D721Med (cell line): ENCODE measurements at places on chromosomes 4 and X.

- DNase-seq: no peak
Observed at GRCh38 chr4:103786014-103786413, 66.2 kb upstream of the TACR3 start.

DNA sequence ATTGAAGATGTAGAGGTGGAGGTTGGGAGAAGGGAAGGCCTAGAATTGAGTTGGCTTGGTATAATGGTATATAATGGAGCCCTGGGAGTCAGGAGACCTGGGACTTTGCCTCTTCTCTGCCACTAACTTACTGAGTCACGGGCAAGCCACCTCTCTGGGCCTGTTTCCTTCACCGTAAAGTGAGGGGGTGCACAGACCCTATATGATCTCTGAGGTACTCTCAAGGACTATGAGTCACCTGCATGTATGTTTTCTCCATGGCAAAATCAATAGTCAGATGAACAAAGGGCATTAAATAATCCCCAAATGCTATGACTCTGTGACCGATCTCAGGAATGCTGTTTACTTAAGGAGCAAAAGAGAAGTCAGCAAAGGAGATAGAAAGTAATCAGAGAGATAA, 5.1 kb downstream of the P2RY4 start:
- DNase-seq: no peak

DNA sequence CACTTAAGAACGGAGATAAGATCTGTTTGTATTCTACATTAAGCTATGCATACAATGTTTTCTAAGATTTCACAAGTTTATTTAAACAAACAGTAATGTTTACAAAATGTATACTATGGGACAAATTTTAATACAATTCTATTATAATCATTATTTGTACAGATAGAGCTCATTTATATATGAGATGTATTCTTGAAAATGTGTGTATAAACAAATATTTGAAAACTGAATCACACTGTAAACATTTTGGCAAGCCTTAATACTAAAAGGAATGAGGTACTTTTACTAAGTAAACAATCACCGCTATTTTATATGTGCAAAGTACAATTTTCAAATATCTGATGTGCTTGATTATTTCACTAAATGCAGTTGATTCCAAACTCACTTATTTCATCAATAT, 119.2 kb upstream of the MAB21L2 start:
- DNase-seq: no peak

GRCh38 chrX:120365320-120365719, 3.4 kb downstream of the ATP1B4 start:
- DNase-seq: no peak

GRCh38 chr4:124018383-124019317, 622.1 kb downstream of the SPRY1 start:
- DNase-seq: no peak

- no peak for DNase-seq
Observed at GRCh38 chr4:40976343-40976742, 226.6 kb downstream of the NSUN7 start.

- no peak for DNase-seq
Observed at GRCh38 chrX:74248889-74249288, 55.1 kb upstream of the ZCCHC13 start.

DNA sequence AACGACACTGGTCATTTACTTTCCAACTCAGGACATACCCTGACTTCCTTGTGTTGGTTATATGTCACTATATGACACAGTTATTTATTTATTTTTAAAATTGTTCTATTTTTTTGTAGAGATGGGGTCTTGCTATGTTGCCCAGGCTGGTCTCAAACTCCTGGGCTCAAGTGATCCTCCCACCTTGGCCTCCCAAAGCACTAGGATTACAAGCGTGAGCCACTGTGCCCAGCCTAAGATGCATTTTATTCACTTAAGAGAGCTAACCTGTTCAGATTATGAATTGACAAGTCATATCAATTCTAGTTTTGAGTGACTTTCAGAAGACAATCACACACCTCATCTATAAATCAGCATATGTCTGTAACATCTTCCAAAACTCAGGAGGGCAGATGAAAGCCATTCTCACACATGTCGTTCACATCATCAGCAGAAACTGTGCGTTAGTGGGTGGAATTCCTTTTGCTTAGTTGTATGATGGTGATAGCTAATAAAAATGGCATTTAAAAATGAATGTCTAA, 9.4 kb upstream of the RHOH start:
- DNase-seq: no peak

- DNase-seq: no peak
Observed at GRCh38 chrX:151702741-151703340, 7.6 kb downstream of the PRRG3 start.

- no peak for DNase-seq
Observed at GRCh38 chrX:1657367-1658070, 42.7 kb downstream of the ASMT start.

DNA sequence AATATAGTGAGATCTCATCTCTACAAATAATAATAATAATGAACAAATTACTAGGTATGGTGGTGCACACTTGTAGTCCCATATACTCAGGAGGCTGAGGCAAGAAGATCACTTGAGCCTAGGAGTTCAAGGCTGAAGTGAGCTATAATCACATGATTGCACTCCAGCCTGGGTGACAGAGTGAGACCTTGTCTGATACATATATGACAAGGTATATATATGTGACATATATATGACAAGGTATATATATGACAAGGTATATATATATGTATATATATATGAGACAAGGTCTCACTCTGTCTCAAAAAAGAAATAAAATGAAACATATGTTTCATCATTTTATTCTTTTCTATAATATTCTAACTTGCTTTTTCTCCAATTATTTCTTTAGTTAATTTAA, 278.1 kb upstream of the TET2 start:
- DNase-seq: no peak

DNA sequence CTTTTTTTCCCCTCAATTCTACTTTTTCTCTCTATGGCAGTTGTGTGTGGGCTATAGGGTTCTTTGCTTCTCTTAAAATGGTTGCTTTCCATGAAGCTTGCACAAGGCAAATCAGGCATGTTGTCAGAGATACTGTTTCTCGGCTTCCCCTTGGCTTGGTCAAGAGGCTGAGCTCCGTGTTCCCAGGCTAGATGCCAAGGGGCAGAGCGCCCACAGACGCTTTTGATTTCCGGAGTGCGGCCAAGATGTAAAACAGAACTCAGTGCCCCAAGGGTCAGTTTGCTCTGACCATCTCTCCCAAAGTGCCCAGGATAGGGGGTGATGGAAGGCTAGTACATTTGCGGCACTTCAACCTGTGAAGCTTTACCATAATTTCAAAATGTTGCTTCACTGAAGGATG, 64.2 kb upstream of the DIPK2B start:
- DNase-seq: no peak

- no peak for DNase-seq
Observed at GRCh38 chr4:12724510-12724909, 759.6 kb downstream of the RAB28 start.

- DNase-seq: no peak
Observed at GRCh38 chr4:2393353-2394270, 24.8 kb downstream of the ZFYVE28 start.

- DNase-seq: no peak
Observed at GRCh38 chr4:110020646-110021443, 108.2 kb downstream of the EGF start.

DNA sequence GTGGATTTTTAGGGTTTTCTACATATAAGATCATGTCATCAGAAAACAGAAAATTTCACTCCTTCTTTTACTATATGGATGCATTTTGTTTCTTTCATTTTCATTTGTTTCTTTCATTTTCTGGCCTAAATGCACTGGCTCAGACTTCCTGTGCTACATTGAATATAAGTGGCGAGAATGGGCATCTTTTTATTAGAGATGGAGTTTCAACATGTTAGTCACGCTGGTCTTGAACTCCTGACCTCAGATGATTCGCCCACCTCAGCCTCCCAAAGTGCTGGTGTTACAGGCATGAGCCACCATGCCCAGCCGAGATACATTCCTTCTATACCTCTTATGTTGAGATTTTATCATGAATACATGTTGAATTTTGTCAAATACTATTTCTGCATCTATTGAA, 61.8 kb downstream of the BRWD3 start:
- no peak for DNase-seq

DNA sequence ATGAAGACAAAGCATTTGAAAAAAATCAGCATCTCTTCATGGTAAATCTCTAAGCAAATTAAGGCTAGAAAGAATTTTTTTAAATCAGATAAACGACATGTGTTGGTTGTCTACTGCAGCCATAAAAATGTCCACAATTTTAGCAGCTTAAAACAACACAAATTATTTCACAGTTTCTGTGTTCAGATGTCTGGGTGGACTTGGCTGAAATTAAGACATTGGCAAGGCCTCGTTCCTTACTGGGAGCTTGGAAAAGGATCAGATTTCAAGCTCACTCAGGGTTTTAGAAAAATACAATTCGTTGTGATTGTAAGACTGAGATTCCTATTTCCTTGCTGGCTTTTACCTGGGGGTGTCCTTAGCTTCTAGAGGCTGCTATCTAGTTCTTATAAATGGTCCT, 1470.6 kb downstream of the PCDH19 start:
- no peak for DNase-seq

DNA sequence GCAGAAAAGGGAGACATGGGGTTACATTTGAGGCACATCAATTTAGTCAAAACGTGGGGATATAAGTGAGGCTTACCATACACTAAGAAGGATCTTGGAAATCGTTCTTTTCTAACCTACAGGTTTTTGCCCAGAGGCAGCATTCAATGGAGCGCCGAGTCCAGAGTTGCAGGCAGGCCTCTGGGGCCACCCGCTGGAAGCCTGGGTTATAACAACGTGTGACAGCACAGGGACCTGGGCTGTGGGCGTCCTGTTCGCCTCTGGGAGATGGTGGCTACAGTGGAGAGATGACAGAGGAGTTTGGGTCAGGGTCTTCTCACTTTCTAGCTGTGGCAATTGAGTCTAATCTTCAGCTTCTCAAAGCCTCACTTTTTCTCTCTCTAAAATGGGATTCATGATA, 53.9 kb downstream of the ENPP6 start:
- DNase-seq: peak; percentile 36

- no peak for DNase-seq
Observed at GRCh38 chrX:14712096-14712495, 160.8 kb downstream of the FANCB start.

DNA sequence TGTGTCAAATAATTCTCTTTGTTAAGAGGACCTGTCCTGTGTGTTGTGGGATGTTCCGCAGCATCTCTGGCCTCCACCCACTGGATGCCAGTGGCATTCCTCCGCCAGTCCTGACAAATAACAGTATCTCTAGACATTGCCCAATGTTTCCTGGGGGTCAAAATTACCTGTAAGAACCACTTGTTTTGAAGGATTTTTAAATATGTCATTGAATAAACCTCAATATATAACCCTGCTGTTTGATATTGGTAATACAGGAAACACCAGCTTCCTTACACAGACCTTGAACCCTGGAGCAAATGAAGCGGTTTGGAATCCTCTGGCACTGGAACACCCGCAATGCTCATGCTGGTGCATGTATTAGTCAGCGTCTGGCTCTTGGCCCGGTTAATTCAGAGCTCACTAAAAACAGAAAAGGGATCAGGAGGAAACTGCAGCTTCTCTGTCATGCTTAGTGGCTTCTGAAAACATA, 101.3 kb downstream of the TBL1X start:
- no peak for DNase-seq

- DNase-seq: no peak
Observed at GRCh38 chrX:129123795-129124194, 399.5 kb downstream of the SMARCA1 start.

- DNase-seq: no peak
Observed at GRCh38 chrX:155144926-155145325, 71.3 kb upstream of the VBP1 start.
